ENCODE measurements at places on chromosomes 7 and 10.

GRCh38 chr10:52111101-52111891, 202.8 kb upstream of the DKK1 start:
- DNase-seq, result no peak

DNA sequence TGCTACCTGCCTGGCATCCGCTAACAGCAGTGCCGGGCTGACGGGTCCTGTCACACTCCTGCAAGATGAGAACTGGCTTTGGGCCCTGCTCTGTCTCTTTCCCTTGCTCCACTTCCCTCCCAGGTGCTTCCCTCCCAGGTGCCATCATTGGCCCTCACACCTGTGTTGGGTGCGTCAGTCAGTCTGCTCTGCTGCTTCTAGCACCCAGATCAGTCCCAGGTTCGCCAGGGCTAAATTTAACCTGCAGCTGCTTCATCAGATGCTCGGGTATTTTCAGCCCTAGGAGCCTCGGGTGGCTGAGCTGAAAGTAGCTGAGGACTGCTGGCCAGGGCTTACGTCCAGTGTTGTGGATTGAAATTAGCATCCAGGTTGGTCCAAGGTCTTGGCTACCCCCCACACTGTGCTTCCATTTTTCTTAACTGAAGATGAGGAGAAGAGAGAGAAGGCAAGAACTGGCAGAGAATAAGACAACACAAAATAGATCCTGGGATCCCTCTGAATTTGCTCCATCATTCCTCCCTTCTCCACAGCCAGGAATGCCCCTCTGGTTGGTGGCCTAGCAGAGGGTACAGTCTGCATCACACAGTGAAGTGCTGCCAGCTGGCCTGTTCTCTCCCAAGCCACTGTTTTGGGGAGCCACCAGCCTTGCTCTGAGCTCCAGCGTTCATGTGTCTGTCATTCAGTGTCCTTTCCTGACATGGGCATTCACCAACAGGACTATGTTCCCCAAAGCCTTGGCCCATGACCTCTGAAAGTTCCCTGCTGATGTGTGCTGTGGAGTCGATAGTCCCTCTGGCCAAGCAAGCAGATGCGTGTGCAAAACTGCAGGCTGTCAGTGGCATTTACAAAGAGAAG, 65.9 kb upstream of the SYPL1 start:
- peak; percentile 97 for DNase-seq

- DNase-seq, result peak; percentile 34
These were observed 38.1 kb downstream of the MKI67 start for GRCh38 chr10:128087884-128088709.

- no peak for DNase-seq
These were observed 58.3 kb upstream of the ADRB1 start for GRCh38 chr10:113985297-113985844.

DNA sequence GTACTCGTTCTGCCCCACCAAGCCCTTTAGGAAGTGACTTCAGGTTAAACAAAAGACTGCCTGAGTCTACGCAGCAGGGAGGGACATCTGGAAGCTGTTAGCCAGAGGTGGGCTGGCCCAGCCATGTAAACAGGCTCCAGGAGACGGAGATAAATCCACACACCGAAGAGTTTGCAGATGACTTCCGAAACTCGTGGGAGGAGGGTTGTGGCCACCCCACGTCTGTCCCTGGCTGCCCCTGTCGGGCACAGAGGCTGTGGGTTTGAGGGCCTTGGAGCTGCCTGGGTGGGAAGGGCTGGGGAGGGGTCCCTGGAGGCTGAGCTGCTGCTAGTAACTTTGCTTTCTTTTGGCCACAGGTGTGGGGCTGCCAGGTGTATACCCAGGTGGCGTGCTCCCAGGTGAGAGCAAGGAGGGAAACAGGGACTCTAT, 15.6 kb downstream of the ELN start:
- DNase-seq, result no peak

- DNase-seq, result no peak
These were observed 49.8 kb downstream of the SEMA3E start for GRCh38 chr7:83599131-83599530.

- DNase-seq, result no peak
These were observed 114.3 kb upstream of the YAE1 start for GRCh38 chr7:39451901-39452300.

GRCh38 chr10:51368943-51369342, 294.7 kb downstream of the PRKG1 start:
- DNase-seq, result no peak

- no peak for DNase-seq
These were observed 369.0 kb downstream of the MAGI2 start for GRCh38 chr7:79084423-79084822.

DNA sequence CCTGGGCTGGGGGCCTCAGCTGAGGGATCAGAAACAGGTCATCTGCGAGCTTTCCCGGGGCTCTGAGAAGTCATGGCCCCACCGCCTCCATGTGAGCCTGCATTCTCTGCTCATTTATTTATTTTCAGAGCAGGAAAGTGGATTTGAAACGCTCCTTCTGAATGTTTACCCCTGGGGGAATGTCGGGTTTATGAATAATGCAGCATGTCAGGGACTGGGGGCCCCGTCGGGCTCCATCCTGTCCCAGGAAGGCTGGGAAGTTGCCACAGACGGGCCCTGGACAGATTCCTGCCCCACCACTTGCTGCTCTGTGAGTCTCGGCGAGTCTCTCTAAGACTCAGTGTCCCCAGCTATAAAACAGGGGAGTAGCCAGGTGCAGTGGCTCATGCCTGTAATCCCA, 11.9 kb upstream of the GTF2IRD1 start:
- no peak for DNase-seq

DNA sequence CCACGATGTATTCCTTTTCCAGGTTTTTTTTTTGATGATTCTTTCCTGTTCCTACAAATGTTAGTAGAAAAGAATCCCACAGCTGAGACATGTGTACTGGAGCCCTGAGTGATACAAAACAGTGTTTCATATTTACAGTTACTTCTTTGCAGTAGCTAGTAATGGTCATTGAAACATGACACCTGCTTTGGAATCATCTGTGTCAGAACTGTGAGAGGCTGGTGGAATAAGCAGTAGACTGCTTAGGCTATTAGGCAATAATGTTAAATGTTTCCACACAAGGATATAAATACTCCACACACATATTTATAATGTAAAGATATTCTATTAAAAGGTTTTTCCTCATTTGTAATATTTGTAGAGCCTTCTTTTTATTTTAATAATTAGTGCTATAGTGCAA, 394.0 kb downstream of the THSD7A start:
- no peak for DNase-seq

DNA sequence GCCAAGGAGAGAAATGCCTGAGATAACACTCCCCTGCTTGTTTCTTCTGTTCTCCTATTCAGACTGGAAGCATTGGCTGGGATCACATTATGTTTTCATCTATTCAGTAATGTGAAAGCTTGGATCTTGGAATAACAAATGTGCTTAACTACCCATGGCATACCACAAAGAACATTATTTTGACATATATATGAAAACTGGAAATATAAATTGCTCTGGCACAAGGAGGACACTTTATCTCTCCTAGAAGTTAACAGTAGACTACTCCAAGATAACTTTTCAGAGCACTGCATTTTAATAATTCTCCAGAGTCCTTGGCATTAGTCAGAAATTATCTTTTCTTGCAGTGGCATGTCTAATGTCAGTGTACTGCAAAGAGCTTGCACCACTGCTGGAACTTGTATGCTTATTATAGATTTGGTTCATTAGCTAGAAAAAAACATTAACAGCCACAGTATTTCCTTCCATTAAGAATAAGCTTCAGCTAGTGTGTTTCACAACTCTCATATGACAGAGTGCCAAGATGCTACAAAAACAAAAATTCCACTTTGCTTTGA, 169.3 kb upstream of the LRRN3 start:
- DNase-seq, result no peak

DNA sequence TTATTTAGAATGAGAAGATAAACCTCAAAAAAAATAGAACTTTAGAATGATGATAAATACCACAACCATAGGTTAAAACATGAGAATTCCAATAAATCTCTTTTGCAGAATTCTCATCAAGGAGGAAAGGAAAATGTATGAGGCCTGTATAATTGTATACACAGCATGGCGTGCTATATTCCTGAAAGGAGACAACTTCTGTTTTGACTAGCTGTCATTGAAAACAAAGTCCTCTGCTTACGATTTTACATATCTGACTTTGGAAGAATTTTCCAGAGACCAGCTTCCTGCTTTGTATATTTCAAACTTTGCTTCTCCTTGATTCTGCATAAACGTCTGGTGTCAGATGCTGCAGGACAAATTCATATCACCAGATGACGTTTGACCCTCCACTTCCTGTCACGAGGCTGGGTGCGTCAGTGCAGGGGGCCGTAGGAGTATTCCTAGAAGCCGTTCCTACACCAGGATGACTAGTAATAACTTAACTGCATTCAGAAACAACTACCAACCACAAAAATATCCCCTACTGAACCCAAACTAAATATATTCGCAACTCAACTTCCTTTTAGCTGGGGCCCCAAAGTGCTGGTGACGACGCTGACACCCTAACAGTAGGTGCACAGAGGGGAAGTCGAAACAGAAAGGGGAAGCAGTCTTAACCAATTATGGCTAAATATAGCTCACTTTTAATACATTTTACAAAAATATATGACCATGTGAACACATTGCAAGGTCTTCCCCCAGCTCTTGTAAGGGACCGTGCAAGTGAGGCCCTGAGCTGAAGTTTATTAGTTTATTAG, 178.6 kb upstream of the INHBA start:
- DNase-seq, result peak; percentile 92

DNA sequence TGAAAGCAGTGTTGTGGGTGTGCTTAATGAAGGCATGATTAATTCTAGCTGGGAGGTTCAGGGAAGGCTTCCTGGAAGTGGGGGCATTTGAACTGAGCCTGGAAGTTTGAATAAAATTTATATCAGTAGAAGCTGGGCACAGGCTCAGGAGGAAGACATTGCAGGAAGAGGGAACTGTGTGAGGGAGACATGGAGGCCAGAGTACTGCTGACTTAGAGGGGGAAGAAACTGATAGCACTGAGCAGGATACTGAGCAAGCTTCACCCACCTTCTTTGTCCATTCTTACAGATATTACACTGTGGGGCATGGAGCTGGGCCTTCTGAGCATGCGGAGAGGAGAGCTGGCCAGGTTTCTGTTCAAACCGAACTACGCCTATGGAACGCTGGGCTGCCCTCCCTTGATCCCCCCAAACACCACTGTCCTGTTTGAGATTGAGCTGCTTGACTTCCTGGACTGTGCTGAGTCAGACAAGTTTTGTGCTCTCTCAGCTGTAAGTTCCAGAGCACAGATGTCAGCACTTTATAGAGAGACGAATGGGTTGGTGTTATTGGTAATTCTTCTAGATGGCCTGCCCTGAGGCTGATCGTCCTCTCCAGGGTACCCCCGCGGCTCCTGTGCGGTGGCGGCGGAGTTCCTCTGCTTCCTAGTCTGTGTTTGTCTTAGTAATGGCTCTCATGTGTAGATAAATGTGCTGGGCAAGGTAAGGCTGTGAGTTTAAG, 2.1 kb downstream of the FKBP6 start:
- peak; percentile 63 for DNase-seq

- DNase-seq, result no peak
These were observed 233.1 kb upstream of the TCF7L2 start for GRCh38 chr10:112716924-112717413.

GRCh38 chr7:85469446-85470010, 282.7 kb upstream of the SEMA3D start:
- DNase-seq, result no peak

- DNase-seq, result no peak
These were observed 182.9 kb upstream of the TCF7L2 start for GRCh38 chr10:112767156-112767555.

DNA sequence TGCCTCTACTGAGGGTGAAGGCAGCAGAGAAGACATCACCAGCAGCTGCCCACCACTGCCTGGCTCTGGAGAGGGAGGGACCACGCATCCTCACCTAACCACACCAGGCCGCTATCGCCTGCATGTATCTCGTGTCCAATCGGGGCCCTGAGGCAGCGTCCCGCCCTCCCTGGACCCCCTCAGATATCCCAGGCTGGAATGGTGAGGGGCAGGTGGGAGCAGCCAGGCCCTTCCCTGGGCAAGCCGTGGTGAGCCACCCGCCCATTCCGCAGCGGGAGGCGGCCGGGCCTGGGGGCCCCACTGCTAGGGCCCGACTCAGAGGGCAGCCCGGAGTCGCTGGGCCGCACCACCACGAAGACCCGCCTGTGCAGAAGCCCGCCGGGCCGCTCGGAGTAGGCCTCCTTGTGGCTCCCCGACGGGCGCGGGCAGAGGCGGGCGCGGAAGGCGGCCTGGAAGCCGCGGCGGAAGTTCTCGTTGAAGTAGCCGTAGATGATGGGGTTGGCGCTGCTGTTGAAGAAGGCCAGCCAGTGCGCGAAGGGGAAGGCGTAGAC, 21.6 kb upstream of the PPA1 start:
- no peak for DNase-seq

- DNase-seq, result no peak
These were observed 22.7 kb upstream of the ADCYAP1R1 start for GRCh38 chr7:31029251-31030042.

GRCh38 chr7:132410861-132411541, 165.3 kb downstream of the PLXNA4 start:
- no peak for DNase-seq

GRCh38 chr7:90238022-90238421, 7.0 kb upstream of the CFAP69 start:
- no peak for DNase-seq

DNA sequence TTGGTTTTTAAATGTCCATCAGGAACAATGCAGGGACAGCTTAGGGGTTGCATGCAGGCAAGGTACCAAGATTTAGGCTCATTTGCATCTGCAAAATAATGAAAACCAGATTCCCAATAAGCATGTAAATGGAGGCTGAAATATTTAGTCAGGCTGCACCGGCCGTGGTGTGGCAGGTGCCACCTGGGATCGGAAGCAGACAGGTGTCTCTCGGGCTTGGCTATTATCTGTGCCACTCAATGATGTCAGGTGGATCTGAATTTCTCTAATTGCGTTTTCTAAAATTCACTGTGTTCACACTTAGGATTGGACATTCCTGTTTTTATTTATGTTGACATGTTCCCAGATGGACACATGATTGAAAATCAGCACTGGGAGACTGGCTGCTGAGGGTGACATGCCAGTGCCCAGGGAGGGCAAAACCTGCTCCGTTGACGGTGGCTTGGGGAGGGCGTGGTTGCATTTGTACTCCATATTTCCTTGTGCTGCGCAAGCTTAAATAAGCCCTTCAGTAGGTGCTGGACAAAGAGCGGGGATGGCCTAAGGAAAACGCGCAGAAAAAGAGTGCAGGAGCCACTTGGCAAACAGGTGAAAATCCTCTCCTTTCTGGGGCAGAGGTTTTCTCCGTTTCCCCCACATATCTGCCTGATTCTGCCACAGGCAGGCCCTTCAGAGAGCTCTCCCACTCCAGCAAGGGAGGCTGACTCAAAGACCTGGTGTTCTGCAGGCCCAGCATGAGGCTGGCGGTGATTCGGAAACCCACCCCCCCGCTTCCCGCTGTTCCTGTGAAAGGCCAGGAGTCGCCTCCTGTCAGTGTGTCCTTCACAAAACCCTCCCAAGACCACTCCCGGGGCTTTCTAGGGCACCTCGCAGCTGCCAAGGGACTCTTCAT, 142.5 kb downstream of the WDR37 start:
- no peak for DNase-seq

GRCh38 chr10:1509011-1509530, 228.3 kb downstream of the ADARB2 start:
- DNase-seq, result no peak

GRCh38 chr10:110691139-110691538, 47.0 kb downstream of the RBM20 start:
- DNase-seq, result no peak

- DNase-seq, result no peak
These were observed 135.4 kb downstream of the HIBADH start for GRCh38 chr7:27527348-27527714.

Measured in MM.1S (cell line).